Kidney tubule cell (primary cell): ENCODE measurements at places on chromosomes 3 and 15.

DNA sequence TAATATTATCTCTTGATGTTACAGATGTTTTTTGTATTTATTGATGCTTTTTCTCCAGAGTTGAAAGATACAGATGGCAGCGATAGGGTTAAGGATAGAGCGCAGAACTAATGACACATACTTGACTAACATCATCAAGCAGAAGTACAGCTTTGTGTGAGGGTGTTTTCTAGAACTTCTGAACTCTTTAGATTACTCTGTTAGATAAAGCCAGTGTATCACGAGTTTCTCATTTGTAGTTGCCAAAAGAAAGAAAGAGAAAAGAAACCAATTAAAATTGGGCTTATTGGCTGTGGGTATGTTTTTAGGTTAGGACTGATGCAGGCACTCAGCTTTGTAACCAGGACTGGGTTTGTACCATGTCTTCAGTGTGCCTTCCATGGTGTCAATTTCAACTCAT lies 6.6 kb upstream of the GPR171 start:
- no peak for DNase-seq

GRCh38 chr3:125356140-125357026 lies 18.7 kb downstream of the ZNF148 start:
- DNase-seq, result no peak

DNA sequence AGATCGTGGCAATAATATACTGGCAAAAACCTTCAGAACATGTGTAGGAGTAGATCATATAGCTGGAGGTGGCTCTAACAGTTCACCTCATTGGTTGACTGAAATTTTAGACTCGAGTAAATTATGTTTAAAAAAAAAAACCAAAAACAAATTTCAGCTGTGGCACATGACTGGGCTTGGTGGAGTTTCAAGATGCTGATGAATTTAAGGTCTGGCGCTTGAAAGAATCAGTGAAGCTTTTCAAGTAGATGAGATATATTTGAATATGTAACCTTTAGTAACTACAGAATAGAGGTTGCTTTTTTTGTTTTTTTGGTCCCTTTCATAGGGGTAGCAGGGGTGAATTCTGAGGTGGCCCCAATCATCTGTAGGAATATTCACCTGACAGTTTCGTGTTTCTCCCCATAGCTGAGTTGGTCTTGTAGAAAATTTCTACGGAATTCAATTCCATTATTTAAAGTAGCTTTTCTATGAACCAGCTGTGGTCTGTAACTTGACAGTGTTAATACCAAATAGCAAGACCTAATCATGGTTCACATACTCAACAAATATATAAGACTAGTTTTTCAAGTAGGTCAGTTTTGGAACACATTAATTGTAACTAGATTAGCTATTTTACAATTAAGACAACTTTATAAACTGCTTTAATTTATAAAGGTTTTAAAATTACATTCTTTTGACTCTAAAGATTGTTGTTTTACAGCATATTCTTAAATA lies 65.6 kb downstream of the MAP4 start:
- no peak for DNase-seq

DNA sequence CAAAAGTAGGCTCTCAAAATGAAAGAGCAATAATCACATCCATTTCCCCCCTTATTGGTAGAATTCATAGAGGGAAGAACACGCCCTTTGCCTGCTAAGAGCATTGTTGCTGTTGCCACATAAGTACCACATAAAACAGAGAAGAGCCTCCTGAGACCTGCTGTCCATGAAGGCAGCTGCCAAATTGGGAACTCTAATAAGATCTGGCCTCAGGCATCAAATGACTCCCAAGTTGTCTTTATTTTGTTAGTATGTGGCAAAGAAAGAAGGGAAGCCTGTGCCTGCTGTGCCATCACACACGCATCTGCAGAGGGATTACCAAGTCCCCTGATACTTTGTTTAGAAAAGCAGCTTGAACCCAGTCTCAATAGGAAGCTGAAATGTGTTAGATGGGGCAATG lies 23.9 kb downstream of the VGLL3 start:
- DNase-seq, result no peak

DNA sequence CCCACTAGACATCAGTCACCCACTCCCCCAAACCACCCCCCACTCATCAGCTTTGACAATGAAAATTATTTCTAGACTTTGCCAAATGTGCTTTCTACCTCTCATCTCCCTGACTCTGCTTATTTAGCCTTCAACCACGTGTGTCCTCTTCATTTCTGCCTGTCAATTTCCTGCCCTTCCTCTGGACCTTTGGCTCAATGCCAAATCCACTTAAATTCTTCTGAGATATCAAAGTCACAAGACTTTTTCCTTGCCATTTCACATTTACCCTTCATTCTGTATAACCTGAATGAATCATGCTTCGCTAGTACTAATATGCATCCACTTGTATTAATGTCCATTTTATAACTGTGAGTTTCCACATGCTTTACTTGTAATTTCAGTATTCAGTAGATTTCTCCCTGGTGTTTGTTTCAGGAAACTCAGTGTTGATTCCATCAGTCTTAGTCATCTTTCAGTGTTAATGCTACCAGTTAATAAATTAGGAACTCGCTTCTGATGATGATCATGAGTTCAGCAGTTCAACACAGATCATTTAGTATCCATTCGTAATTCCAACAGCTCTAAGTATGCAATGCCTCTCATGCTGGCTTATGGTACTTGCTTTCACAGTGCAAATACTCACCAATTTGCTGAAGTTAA lies 128.2 kb upstream of the OSTN start:
- peak; percentile 72 for DNase-seq

DNA sequence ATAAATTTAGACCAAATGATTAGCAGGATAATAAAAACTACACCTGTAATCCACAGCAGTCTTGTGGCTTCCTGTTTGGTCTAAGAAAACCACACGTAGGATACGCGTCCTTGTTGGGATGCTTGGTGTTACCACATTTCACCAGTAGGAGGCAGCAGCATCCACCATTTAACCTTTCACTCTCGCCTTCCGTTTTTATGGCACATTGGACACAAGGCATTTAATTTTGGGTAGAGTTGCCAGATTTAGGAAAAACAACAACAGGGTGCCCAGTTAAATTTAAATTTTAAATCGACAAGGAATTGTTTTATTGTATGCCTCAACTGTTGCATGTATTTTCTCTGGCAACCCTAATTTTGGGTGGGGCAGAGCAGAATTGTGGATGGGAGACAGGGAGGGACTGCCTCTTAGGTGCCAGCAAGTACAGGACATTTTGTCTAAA lies 6.3 kb downstream of the LRRC31 start:
- DNase-seq, result peak; percentile 86

DNA sequence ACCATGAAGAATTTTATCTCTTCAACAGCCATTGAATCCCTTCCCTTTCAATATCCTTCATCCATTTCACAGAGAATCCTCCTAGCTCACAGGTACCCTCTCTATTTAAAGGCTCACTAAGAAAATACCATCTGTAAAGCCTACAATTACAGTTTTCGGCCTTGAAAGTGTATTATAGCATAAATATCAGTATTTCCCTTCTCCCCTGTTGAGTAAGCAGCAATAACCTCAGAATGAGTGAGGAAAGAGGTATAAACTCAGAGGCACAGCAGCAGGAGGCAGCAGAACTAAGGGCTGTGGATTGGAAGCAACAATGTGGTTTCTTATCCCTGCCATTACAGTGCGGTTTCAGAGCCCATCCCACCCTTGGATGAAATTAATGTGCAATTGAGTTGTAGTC lies 360.6 kb upstream of the ATP10A start:
- no peak for DNase-seq

- no peak for DNase-seq
These were observed 29.9 kb downstream of the ATP13A5 start for GRCh38 chr3:193348686-193349085.

GRCh38 chr3:132964266-132964665 lies 73.9 kb upstream of the TMEM108 start:
- no peak for DNase-seq

DNA sequence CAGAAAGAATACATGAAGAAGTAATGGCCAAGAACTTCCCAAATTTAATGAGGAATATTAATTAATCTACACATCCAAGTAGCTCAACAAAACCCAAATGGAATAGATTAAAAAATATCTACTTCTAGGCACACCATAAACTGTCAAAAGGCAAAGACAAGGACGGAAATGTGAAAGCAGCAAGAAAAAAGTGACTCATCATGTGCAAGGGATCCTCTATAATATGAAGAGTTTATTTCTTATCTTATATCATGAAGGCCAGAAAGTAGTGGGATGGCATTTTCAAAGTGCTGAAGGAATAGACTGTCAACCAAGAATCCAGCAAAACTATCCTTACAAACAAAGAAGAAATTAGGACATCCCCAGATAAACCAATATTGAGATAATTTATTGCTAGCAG lies 73.9 kb upstream of the PRICKLE2 start:
- no peak for DNase-seq

GRCh38 chr3:127835993-127836882 lies 13.9 kb upstream of the MGLL start:
- no peak for DNase-seq
